ENCODE measurements at places on chromosomes 1 and 21.

GRCh38 chr21:25980710-25981109, 189.9 kb downstream of the APP start:
- no peak for DNase-seq

- no peak for DNase-seq
Observed at GRCh38 chr1:44806025-44806703, 987 bp downstream of the DYNLT4 start.

GRCh38 chr1:21836010-21836409, 23.9 kb downstream of the LDLRAD2 start:
- DNase-seq = no peak

GRCh38 chr1:82319546-82319945, 518.8 kb downstream of the ADGRL2 start:
- DNase-seq = no peak

- no peak for DNase-seq
Observed at GRCh38 chr1:157404614-157405013, 147.7 kb downstream of the FCRL5 start.

DNA sequence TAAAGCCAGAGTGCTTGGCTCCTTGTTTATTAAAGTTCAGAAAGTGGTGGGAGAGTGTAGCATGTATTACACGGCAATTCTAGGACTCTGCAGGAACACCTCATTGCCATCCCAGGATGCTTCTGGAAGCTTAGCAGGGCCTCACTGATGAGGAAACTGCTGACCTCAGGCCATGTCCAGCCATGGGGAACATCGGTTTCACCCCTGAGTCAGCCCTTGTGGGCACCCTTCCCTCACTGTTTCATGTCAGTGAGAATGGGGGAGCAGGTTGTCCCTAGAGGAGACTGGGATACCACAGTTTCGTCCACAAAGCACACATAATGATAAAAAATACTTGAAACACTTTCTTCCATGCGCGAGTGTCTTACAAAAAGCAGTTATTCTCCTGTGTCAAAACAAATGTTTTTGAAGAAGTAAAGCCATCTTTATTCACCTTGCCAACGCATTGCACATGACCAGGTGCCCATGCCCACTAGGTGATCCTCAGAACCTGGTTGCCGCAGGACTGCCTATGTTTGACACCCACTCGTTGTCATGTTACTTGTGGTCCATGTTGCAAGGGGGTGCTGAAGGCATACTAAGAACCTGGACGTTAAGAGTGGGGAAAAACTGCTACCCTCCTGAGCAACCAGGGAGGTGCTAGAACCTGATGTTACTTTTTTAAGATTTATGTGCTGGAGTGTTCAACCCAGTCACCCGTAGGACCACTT, 41.2 kb upstream of the TTC22 start:
- DNase-seq = no peak

- no peak for DNase-seq
Observed at GRCh38 chr1:178938101-178938958, 67.5 kb upstream of the ANGPTL1 start.

- DNase-seq = no peak
Observed at GRCh38 chr1:19444296-19445021, 40.9 kb downstream of the CAPZB start.

- no peak for DNase-seq
Observed at GRCh38 chr1:246558041-246558440, 8.0 kb downstream of the TFB2M start.

DNA sequence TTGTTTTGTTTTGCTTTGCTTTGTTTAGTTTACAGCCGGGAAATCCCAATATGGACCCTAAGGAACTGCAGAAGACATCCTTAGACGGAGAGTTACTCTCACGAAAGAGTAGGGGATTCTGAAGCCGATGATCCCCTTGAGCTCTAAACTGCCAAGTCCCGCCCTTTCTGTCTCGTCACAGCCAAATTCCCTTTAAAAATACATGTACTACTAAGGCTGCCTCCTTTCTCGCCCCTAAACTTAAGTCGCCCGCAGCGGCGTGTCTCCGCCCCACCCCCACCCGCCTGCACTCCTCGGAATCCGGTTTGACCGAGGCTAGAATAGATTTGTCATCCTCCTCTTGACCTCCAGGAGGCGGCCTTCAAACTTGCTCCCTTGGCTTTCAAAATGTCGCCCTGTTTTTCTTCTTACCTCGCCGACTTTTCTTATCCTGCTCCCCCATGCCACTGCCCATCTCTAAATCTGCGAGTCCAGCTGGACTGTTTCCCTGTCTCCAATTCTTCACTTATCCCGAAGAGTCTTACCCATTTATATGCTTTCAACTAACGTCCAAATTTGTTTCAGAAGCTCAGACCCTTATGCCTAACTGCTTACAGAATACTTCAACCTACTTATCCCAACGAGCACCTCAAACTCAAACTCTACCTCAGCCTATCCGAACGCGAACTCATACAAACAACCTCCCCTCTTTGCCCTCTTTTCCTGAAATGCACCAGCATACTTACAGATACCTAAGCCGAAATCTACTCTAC, 10.9 kb upstream of the BOLA1 start:
- DNase-seq = peak; percentile 83

DNA sequence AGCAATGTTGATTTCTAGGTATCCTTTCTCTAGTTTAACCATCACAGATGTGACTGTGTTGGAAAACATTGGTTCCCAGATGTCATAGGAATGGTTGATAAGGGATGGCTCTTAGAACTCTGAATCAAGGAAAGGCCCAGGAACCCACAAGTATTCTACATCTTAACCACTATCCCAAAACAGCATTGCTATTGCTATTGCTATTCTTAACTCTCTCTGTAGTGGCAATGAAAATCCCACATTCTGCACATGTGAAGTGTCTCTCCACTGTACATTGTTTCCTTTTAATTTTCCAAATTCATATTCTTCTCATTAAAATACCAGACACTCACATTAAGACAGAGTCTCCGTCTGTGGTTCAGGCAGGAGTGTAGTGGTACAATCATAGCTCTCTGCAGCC, 420.4 kb upstream of the RUNX1 start:
- DNase-seq = peak; percentile 94

DNA sequence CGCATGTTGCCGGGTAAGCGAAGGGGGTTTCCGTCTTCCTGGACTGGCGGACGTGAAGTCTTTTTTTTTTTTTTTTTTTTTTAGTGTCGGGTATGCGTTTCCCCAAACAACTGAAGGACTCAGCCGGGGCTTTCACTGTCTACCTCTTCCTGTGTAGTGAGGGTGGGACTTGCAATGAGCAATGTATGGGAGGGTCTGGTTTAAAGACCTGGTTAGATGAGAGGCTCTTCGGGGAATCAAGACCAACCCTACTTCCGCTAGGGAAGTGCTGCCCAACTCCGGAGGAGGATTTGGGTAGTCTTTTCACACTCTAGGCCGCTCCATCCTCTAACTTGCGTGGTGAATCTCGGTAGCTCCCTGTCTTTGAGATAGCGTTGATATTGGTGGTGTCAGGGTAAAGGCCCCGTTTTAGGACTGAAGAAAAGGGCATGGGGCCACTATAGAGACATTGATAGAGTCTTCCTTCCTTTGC, 754 bp downstream of the PRRC2C start:
- DNase-seq = peak; percentile 66

GRCh38 chr1:60906039-60906438, 176.3 kb upstream of the NFIA start:
- DNase-seq = no peak

DNA sequence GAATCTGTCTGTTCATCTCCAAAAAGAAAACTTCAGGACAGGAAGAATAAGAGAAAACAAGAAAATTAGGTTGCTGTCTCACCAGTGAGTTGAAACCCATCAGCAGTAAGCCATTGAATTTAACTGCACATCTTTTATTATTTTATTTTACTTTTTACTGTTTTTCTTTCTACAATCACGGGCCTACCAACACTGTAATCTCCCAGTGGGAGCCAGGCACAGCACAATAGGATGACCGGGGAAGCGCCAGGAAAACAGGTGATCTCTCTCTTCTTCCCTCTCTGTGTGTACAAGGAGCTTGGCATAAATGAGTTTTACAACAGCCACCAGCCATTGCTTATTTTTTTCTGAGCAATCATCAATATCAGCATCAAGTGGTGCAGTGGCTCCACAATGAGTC, 113.1 kb upstream of the ESRRG start:
- no peak for DNase-seq

DNA sequence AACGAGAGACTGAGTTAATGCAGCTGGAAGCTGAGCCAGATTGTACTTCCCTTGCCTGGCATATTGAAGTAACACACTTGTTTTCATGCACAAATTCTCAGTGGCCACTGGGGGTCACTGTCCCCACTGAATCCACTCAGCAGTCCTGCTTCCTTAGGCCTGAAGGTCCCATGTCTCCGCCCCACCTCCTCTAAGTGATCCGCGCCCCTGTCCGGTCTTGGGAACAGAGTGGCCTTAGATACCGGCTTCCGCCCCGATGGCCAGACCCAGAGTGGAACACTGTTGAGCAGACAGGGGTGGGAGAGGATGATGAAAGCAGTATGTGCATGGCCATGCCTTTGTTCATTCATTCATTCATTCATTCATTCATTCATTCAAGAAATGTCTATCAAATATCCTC, 34.8 kb downstream of the CHAF1B start:
- peak; percentile 90 for DNase-seq

- no peak for DNase-seq
Observed at GRCh38 chr1:107098961-107099360, 41.9 kb upstream of the NTNG1 start.

DNA sequence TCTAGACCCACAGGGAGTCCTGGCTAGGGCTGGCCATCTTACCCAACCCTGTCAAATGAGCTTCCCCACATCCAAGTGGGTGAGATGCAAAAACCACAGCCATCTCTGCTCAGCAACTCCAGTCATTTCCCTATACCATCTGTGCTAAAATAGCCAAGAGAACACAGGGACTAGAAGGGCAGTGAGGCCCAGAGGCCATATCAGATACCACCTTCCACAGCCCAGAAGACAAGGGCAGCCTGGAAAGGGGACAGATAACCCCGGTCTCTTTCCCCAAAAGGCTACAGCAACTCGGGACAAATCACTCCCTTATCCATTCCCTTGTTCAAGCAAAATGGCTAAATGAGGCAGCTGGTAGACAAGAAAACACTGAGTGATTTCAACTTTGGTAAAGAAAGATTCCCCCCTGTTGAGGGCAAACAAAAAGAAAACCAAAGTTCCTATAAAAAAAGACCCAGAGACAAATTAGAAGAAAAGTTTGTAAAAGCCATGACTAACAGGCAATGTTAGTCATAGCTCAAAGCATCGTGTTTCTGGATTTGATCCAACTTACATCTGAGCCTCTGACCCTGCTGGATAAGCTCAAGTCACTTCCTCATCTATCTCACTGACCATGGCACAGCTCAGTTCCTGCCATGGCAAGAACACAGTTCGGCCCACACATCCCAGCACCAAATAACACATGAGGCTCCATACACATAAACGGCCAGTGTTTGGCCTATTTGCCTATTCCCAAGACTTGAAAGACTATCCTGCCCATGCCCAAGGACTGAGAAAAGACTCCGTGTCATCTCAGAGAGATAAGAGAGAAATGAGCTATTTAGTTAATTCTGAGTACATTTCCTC, 3.1 kb downstream of the LAMB3 start:
- DNase-seq = peak; percentile 86

- no peak for DNase-seq
Observed at GRCh38 chr21:37478794-37479193, 112.2 kb downstream of the DYRK1A start.

- no peak for DNase-seq
Observed at GRCh38 chr1:164704954-164705353, 146.0 kb downstream of the PBX1 start.

DNA sequence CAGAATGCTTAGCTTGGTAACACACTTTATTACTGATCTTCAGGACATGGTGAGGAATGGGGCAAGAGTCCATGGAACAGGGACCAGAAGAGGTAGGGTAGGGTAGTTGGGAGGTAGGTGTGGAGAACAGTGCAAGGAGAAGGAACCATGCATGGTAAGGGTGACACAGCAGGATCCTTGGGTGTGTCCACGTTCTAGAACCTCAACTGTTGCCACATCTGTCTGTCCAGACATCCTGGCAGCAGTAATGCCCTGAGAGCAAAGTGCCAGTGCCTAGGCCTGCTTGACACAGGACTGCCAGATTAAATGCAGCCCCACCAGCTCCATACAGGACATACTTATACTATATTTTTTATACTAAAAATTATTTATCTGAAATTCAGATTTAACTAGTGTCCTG, 13.9 kb downstream of the DMAP1 start:
- peak; percentile 25 for DNase-seq

- peak; percentile 90 for DNase-seq
Observed at GRCh38 chr1:27144920-27145661, 9.8 kb downstream of the SLC9A1 start.

GRCh38 chr1:246066573-246066972, 440.5 kb downstream of the SMYD3 start:
- no peak for DNase-seq

Measured in AG10803 (cell line).